Transverse colon (tissue), 4 donors: ENCODE measurements at places on chromosomes 1 and 21.

GRCh38 chr1:147904726-147905125 is 2.1 kb downstream of the GJA8 start:
- DNase-seq, result no peak

GRCh38 chr21:41692185-41692565 is 74.7 kb downstream of the RIPK4 start:
- DNase-seq, result no peak

- no peak for DNase-seq
Observed at GRCh38 chr1:206828765-206829164, 36.7 kb upstream of the IL20 start.

- peak; percentile 81 for DNase-seq
Observed at GRCh38 chr1:234478152-234478480, 863 bp downstream of the TARBP1 start.

- no peak for DNase-seq
Observed at GRCh38 chr1:242318140-242318539, 206.4 kb downstream of the PLD5 start.
